ENCODE measurements at places on chromosomes 7 and 10. TPM values are rescaled to one million over a fixed set of nuclear protein-coding genes. Genes with fewer than 3 reads are reported as not detected.
A peak's percentile ranks its signal among the peaks of the same experiment; 100 is the strongest.

- peaks cover 31% of the 10 kb centered on the region for H3K36me3 ChIP-seq
- no peaks in the 10 kb centered on the region for H3K4me1 ChIP-seq
- no peak for DNase-seq
These were observed 125.9 kb downstream of the PIP4K2A start for GRCh38 chr10:22588462-22588861.

DNA sequence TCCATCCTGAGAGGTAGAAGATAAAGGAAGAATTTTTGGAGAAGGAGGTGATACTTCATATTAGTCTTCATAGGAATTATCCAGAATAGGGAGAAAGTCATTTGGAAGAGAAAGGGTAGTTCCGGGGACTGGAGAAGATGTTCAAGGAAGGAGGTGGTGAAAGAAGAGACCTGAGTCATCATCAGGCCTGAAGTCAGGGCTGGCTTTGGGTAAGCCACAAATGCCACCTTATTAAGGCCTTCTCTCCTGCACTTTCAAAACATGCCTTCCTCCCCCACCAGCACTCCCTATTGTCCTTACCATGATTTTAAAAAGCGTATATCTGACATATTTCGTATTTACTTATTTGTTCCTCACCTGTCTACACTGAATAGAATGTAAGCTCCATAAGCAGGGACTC is 112.2 kb upstream of the LRGUK start:
- no peak overlapping the region for H3K27ac ChIP-seq
- H3K36me3 ChIP-seq: no peaks in the 10 kb centered on the region
- H3K4me3 ChIP-seq: no peak overlapping the region
- no peak for DNase-seq

C7orf33 gene
- total RNA-seq: not detected

DNA sequence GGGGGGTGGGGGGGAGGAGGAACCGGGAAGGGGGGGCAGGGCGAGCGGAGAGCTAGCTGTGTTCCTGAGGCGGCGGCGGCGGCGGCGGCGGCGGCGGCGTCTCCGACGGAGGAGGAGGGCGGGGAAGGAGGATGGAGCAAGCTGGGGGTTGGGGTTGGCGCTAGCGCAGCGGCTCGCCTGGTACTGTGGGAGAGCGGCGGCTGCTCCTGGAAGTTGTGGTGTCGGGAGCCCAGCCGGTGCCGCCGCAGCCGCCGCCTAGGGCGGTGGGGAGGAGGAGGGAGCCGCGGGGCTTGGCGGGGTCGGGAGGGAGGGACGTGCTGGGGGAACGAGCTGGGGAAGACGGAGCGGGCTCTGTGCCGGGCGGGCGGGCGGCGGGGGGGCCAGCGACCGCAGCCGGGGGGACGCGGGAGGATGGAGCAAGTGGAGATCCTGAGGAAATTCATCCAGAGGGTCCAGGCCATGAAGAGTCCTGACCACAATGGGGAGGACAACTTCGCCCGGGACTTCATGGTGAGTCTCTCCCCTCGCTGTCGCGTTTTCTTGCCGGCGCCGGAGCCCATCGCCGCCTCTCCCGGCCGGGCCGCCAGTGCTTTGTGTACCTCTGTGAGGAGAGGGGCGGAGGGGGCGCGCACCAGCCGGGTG is at the start of gene PTPN12:
Gene PTPN12 (plus strand): TSS at position 160 of the 642 bp plus-strand sequence. CDS start 252 bp downstream, at position 412.
- peak within 1 kb of the TSS; percentile 94 for H3K4me3 ChIP-seq
- no peaks in the 10 kb centered on the region for H3K36me3 ChIP-seq
- H3K4me1 ChIP-seq: peaks cover 41% of the 10 kb centered on the region
- no peaks in the 10 kb centered on the region for H3K27me3 ChIP-seq
- DNase-seq: no peak

RPEL1 gene
- total RNA-seq: not detected

All from heart right ventricle (tissue), 16 donors.